ENCODE measurements at places on chromosomes 6 and 20.

- no peak for DNase-seq
Observed at GRCh38 chr6:43216200-43216599, 13.1 kb downstream of the DNPH1 start.

DNA sequence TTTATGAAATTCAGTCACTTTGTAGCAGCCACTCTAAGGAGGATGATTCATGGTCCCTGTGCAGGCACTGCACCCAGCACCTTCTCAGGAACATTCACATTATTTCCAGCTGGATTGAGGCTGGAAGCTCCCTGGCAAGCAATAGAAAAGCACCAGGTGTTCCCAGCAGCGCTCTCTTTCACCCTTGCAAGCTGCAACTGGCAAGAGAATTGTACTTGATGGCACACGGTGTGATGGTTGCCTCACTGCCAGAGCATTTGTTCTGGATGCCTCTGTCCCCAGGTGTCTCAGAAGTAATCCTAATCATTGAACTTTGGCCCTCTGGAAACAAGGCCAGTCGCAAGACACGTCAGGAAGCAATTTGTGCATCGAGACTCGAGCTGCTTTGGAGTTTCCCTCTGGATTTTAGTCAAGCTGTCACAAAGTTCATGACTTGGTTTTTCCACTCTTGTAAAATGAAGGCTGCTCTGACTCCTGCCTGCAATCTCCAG, 24.9 kb upstream of the PHACTR2 start:
- DNase-seq, result no peak

GRCh38 chr6:130365166-130366106, at the start of gene TMEM200A:
Gene TMEM200A (plus strand): TSS chr6:130366017. CDS start chr6:130440423, 74,406 bp downstream.
- peak; percentile 61 for DNase-seq

- no peak for DNase-seq
Observed at GRCh38 chr6:55433446-55434130, 106.3 kb downstream of the GFRAL start.
